ENCODE measurements at places on chromosomes 5 and 9.

DNA sequence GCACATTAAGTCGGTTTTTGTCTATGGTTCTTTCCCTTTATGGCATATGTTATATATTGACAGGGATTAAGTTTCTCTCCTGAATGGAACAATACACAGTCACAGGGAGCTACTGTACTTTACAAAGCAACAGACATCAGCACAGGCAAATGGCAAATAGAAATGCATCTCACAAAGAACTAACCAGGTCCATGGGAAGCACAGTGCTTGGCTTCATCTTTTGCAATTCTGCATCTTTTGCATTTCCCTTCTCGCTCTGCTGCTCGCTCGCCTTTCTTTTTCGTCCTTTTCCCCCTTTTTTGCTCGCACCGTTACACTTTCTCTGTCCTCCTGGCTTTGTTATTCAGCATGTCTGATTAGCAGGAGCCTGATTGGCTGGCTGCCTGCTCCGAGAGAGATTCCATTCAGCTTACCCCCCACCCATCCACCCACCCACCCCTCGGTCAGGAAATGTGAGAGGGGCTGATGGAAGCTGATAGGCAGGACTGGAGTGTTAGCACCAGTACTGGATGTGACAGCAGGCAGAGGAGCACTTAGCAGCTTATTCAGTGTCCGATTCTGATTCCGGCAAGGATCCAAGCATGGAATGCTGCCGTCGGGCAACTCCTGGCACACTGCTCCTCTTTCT is at the start of gene ADAMTSL1:
Gene ADAMTSL1, plus strand, starts transcription at position 502 of the 628 bp plus-strand sequence. Its CDS starts 80 bp downstream, at position 582.
- DNase-seq: no peak

GRCh38 chr5:157828105-157828943 is 30.6 kb downstream of the CLINT1 start:
- DNase-seq: no peak

DNA sequence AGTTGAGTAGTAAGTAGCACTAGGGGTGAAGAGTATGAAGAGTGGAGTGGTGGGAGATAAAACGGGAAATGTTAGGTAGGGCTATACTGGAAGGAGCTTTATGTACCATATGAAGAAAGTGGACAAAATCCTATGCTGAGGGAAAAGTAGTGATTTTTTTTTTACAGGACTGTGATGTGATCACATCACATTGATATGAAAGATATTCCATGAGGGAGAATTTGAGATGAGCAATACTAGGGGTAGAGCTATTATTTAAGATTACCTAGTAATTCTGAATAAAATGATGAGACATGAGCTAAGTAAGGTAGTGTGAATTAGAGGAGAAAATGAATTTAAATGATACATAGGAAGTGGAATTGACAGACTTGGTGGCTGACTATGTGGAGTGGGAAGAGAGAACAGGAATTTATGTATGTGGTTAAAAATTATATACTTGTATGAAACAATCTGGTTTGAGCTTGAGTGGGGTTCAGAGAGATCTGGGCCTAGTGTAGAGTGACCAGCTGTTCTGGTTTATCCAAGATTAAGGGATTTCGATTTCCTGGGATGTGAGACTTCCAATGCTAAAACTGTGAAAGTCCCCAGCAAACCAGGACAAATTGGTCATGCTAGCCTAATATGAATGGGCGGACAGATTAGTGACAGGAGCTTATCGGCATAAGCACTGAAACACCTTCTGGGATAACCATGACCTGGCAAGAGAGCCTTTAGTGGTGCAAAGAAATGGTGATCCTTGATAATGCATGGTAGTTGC is 29.3 kb upstream of the STOM start:
- no peak for DNase-seq

DNA sequence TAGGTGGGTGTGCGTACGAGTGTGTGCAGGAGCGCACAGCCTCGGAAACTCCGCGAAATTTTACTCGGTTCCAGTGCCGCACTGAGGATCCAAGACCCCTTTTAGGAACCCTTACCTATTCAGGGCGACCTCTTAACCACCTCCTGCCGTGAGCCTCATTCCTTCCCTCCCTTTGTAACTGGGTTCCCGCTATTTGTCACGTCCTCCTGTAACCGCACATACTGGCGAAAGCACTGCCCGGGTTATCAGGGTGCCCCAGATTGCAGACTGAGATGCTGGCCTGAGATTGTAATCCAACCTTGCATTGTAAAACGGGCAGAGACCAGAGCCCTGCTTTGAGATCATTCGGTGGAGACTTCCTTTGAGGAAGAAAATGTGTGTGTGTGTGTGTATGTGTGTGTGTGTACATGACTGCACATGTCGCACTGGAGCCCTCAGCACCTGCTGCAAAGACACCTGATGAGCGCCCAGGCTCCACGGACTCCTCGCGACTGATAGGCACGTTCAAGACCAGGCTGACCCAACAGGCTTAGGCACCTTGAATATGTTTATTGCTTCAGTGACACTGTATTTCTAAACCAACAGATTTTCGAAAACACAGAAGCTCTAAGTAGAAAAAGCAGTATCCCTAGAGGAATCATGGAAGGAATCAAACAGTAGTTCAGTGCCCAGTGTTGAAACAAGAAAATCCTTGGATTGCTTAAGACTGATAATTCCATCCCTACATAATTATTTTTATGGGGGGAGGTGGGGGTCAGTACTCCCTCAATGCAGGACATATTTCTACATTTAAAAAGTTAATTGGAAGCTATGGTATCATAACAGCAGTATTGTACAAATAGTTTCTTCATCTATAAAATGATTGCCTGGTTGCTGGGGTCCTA is 86.5 kb upstream of the TNFAIP8 start:
- peak; percentile 41 for DNase-seq

DNA sequence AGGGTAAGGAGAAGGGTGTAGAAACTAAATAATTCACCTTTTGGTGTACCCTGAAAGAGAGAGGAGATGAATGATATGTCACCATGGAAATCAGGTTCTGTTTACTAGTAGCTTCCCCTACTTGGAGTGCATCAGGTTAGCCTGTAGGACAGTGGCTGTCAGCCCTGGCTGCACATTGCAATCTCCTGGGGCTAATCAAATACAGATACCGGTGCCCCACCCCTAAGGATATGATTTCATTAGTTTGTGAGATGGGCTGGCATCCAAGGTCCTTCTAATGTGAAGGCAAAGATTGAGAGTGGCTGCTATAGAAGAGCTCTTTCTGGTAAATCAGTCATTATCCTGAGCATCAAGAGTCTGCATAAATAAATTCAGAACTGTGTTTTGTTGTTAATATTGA is 47.2 kb downstream of the INSYN2B start:
- no peak for DNase-seq

GRCh38 chr5:151258816-151259215 is 5.8 kb downstream of the GM2A start:
- no peak for DNase-seq

GRCh38 chr5:133251296-133252132 is 199.7 kb downstream of the HSPA4 start:
- no peak for DNase-seq

- DNase-seq: no peak
Observed at GRCh38 chr5:116292321-116292720, 207.5 kb downstream of the COMMD10 start.

DNA sequence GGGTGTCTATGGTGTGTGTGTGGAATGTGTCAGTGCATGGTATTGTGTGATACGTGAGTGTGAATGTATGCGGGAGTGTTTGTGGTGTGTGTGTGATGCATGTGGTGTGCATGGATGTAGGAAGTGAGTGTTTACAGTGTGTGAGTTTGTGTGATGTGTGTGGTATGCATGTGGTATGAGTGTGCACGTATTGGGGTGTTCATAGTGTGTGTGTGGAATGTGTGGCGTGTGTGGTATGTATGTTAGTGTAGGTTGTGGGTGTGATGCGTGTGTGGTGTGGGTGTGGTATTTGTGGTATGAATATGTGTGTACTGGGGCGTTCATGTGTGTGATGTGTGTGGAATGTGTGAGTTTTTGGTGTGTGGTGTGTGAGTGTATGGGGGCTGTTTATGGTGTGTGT is 40.1 kb upstream of the BICD2 start:
- no peak for DNase-seq

GRCh38 chr9:38022203-38022895 is 46.7 kb downstream of the SHB start:
- DNase-seq: no peak

- no peak for DNase-seq
Observed at GRCh38 chr5:31901807-31902530, 263.0 kb downstream of the PDZD2 start.

GRCh38 chr5:134138416-134139376 is 24.2 kb downstream of the TCF7 start:
- DNase-seq: peak; percentile 88

- no peak for DNase-seq
Observed at GRCh38 chr9:99693888-99694287, 127.8 kb upstream of the NR4A3 start.

- DNase-seq: no peak
Observed at GRCh38 chr5:154472871-154473580, 5.0 kb downstream of the HAND1 start.

GRCh38 chr9:90966480-90967144 is 165.0 kb downstream of the SYK start:
- DNase-seq: peak; percentile 56

GRCh38 chr5:73906277-73906676 is 280.3 kb downstream of the ARHGEF28 start:
- DNase-seq: no peak

DNA sequence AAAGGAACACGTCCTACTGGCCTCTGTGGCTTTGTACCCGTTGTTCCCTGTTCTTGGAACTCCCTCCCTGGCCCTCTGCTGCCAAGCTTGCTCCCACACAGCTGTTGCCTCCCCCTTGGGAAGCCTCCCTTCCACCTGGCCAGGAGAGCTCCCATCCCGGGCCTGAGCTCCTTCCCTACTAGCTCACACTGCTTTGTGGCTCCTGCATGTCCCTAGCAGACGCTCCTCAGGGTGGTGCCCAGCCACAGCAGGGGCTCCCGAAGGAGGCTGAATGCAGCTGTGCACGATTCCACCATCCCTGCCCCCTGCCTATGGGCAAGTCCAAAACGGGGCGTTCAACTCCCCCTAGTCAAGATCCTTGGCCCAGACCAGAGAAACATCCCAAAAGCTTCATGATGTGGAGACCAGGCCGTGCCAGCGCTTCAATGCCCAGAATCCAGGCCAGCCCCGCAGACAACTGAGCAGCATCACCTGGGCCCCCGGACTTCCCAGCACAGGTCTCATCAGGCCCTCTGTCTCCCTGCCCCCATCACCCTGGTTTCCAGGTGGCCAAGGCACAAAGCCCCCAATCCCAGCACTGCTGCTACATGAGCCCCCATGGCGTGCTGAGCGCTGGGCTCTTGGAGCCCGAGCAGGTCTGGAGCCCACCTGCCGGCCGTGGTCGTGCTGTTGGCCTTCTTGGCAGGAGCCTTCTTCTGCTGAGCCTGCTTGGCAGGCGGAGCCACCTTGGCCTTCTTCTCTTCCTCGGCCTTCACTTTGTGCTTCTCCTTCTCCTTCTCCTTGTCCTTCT is 14.3 kb downstream of the BRD3OS start:
- no peak for DNase-seq

- no peak for DNase-seq
Observed at GRCh38 chr5:13303445-13303844, 641.0 kb downstream of the DNAH5 start.

DNA sequence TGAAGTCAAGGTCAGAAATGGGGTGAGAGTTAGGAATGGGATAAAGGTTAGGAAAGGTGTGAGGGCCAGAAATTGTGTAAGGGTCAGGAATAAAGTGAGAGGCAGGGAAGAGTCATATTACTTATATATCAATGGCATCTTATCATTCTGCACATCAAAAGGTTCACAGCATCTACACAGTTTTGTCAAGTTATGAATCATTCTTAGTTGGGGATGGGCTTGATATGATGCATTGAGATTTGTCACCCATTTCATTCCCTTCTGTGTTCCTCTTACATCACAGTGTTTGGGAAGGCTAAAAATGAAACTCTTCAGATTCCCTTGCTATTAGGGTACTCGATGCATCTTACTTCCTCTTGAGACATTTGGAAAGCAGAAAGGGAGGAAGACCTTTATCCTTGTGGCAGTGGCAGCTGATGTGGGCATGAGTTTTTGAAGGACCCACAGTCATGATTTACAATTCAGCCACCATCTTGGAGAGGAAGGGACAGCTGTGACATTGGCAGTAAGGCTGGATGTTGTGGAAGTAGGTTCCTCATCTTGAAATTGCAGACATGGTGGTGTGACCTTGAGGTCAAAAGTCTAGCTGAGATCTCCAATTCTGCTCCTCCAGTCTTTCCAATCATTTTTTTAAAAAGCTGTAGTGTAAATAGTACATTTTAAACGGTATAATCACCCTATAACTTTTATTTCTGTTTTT is 24.2 kb upstream of the NPR3 start:
- DNase-seq: no peak

DNA sequence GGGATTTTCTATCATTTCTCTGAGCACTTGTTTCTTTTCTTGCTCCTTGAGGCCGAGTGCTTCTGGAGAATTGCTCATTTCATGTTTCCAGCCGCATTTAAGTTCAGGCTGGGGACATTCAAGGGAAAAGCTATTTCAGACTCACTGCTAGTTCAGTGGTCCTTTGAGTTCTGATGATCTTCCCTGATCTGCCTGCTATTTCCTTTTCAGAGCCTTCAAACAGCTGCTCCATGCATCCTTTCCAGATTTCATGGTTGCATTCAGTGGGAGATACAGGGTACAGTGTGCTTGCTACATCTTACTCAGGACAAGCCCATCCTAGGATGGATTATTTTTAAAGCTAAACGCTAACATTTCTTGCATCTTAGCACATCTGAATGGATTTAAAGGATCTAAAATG is 14.7 kb downstream of the NDUFS4 start:
- no peak for DNase-seq

GRCh38 chr9:73260506-73260905 is 108.8 kb downstream of the ANXA1 start:
- DNase-seq: no peak

Data from activated T-cell treated with anti-CD3 and anti-CD28 coated beads, Interleukin-2, amount 50 U/mL, for 72 hours (primary cell).